Esophagus muscularis mucosa (tissue), 4 donors: ENCODE measurements at places on chromosomes 5 and 9. TPM values are rescaled to one million over a fixed set of nuclear protein-coding genes. Genes with fewer than 3 reads are reported as not detected.

NRARP gene
- 2.9 TPM for total RNA-seq

PRUNE2 gene
- total RNA-seq: 728 TPM

GRCh38 chr9:708182-708550 lies 133.3 kb upstream of the DMRT1 start:
- no peak for DNase-seq

- DNase-seq: no peak
Observed at GRCh38 chr5:137200906-137201700, 298.0 kb downstream of the SPOCK1 start.

- no peak for DNase-seq
Observed at GRCh38 chr9:130473009-130473408, 28.2 kb downstream of the ASS1 start.

DNA sequence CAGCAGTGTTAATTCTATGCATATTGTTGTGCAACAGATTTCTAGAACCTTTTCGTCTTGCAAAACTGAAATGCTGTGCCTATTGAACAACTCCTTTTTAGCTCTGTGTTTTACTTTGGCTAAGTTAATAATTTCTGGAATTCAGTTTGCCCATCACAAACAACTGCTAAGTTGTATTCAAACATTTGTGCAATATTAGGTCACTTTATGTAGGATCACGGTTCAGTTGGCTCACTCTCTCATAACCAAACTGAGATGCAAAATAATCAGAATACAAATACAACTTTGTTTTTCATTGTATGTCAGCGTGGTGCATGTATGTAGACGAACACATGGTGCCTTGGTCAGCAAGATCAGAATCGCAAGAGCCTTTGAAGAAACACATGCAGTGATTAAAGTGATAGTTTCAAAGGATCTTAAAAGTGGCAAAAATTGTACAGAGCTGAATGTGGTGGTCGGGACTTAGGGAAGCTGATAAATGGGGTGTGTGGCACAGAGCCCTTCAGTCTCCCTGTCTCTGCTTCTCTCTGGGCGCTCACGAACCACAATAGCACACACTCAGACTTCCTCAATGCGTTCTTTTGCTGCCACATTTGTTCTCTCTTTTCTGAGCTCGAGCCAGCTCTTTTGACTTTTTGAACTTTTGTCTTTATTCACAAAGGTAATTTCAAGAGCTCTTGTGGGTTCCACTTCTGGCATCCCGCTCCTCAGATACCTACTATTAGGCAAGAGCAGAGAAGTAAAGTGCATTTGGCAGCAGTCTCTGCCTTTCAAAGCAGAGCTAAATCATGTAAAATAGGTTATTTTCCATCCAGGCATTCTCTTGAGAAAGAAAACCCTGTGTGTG lies 112.4 kb upstream of the CTSL start:
- no peak for DNase-seq

DNA sequence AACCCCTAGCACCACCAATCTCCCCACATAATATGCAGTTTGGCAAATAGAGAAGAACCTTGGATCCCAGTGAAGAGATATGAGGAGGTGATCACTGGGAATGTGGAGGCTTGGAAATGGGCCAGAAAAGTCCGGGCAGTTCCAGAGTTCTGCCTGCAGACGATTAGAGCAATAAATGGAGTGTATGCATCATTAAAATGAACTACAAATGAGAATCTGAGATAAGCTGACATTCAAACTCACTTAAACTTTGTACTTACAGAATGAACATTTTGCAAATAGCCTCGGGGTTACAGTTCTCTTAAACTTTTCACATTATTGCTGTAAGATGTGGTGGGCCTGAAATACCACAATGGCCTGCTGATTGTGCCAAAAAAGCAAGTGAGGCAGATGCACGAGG lies 23.0 kb upstream of the LHFPL2 start:
- no peak for DNase-seq

DNA sequence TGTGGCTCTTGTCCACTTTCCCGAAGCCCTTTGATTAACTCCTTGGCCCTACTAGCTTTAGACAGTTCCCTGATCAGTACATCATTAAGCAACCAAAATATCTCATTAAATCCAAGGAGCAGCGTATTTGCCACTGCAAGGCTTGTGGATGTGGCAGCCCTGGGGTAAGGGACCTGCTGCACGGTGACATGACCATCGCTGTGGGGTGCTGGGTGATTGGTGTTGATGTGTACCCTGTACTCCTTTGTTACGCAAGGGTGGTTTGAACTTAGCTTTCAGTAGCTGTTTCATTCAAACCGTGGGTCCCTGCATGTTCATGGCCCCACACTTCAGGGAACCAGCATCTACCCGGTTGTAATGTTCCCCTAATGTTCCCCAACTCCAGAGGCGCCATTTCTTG lies 41.0 kb downstream of the OTULIN start:
- no peak for DNase-seq

PCAT7 gene
- total RNA-seq: not detected

DNA sequence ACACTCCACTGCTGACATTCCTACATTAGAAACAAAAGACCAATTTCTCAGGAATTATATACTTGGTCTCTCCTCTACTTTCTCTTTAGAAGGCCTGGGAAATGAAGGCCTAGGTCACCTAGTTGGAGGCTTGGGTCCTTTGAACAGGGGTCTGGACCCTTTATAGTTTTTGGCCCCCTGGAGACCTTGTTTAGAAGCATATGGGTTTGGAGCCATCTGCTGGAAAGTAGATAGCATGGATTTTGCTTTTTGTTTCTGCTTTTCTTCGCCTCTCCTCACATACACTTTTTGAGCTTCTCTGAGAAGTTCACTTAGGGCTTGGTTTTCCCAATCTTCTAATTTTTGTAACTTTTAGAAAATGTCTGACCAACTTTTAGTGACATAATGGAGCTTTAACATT lies 67.1 kb upstream of the CDK20 start:
- DNase-seq: no peak

NDUFA8 gene
- total RNA-seq: 75.8 TPM

IRX4 gene
- not detected for total RNA-seq

DNA sequence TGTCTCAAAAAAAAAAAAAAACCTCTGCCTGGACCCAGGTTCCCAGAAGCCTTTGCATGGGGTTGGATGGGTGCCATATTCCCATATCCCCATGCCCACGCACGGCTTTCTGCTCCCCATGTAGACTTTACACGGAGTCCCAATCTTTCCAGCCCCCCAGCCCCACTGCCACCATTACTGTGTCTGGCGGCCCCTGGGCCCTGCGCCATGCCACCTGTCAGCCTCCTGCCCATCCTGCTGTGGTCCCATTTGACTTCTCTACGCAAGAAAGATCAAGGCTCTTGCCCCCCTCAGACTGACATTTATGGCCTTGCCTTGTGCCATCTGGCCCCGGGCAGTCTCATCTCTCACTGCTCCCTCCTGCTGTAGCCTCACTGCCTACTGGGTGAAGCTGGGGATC lies 6.5 kb upstream of the AK1 start:
- no peak for DNase-seq

DNA sequence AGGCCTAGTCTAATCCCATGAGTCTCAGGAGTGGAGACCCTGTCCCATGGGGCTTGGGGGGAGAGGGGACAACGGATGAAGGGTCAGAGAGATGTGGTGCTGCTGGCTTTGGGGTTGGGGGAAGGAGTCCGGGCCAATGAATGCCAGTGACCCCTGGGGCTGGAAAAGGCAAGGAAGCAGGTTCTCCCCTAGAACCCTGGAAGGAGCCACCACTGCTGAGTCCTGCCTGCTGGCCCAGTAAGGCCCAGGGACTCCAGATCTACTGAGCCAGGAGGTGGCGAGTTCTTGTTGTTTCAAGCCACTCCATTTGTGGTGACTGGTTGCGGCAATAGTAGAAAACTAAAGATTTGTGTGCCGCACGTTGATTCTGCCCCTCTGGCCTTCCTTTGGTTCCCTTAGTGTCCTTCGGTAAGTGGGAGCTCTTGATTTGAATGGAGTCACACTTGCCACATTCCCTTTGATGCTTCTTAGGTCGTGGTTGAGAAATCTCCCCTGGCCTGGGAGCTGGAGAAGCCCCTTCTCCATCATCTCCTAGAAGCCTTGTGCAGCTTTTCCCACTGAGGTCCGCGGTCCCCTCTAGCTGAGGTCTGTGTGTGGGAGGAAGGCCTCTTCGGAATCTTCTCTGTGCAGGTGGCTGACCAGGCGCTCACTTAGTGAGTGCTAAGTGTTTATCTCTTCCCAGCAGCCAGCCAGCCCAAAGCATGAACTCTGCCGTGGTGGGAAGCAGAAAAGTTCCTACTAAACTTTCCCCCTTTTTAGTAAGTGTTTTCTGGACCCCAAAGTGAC lies 9.0 kb downstream of the FCN1 start:
- DNase-seq: no peak

TMOD1 gene
- total RNA-seq: 72.1 TPM

SMIM32 gene
- not detected for total RNA-seq

AIF1L gene
- 9.1 TPM for total RNA-seq

GRCh38 chr9:134699343-134699740 lies 57.7 kb downstream of the COL5A1 start:
- no peak for DNase-seq

DNA sequence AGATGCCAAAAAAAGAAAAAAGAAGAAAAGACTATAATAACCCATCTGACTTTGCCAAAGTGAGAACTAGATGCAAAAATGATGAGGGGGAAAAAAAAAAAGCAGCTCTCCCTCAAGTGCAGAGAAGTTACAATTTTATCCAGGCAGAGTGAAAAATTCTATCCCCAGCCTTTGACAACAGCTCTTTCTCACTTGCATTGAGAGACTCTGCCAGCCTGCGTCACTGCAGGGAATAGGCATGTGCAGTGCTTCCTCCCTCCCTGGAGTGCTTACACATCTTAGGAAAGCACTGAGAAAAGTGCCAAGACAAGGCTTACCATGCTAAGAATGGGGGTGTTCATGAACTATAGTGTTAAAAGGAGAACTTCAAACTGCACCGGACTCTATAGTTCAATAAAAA lies 418.6 kb upstream of the TYRP1 start:
- DNase-seq: no peak
